ENCODE measurements at places on chromosomes 1 and 21.

DNA sequence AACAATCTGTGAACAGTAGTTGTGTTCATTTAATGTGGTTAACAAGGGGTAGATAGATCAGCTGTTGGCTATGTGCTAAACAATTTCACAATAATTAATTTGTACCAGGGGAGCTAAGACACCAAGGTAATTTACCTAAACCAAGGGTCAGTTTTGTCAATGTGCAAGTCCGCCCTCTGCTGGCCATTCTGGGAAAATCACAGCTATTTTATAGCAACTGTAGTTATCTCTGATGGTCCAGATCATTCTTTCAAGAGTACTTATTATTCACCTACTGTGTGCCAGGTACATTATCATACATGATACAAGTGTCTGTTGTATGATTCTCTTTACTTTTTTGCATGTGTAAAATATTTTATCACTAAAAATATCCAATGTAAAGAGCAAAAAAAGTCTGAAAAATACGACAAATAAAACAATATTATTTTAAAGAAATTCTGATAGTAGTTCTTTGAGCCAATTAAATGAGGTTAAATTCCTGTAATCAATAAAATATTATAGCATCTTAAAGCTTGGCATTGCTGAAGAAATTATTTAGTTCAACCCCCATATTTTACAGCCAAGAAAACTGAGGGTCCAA is 312.3 kb upstream of the FAM78B start:
- peak; percentile 27 for DNase-seq

- no peak for DNase-seq
Observed at GRCh38 chr1:230537456-230537855, 104.8 kb upstream of the COG2 start.

- no peak for DNase-seq
Observed at GRCh38 chr1:11473491-11474034, 5.4 kb upstream of the DISP3 start.

DNA sequence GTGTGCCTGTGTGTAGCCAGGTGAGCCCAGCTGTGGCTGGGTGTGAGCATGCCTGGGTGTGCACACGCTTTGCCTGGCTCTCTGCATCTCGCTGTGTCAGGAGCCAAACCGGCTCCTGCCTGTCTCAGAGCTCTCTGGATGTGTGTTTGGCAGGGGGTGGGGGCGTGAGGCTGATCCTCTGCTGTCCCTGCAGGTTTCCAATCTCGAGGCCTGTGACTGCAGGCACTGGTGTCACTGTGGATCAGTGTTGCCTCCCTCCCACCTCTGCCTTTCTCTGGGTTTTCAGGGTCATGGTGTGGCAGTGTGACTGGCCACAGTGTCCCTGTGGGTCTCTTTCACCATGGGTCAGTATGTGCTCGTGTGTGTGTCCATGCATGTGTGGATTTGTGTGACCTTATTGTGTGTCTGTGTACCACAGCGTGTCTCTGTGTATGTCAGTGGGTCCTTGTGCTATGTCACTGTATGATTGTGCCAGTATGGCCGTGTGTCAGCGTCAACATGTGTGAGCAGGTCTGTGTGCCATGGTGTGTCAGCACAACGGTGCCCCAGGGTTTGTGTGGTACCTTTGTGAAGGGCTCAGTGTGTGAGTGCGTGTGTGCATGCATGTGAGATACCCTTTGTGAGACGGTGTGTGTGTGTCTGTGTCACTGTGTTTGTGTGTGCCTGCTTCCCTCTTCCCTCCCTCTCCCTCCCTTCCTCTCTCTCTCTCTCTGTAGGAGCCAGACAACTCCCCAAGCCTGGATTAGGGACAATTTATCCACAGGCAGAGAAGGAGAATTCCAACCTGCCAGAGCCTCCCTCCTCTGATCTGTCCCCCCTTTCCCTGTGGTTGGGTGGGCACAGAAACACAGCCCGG is 43.4 kb downstream of the AHDC1 start:
- DNase-seq, result no peak

DNA sequence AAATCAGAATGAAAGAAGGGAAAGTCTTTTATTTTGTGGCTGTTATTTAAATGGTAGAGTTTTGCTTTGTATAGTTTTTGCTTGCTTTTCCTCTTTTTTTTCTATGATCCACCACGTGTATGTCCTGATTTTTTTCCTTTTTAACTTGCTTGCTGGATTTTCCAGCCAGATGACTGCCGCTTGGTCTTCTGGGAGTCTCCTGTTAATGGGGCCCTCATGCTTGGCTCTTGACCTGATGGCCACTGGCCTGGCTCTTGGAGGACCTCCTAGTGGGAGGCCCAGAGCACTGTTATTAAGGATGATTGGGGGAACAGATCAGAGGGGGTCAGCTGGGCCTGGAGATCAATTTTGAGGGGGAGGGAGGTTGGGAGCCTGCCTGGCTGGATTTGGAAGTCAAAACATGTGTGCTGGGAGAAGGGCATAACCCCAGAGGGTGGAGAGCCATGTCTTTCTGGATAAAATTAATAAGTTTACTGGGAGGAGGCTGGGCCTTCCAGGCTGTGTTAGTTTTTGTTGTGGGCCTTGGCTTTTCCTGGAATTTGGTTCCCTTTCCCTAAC is 1.2 kb downstream of the FGGY start:
- DNase-seq, result no peak

DNA sequence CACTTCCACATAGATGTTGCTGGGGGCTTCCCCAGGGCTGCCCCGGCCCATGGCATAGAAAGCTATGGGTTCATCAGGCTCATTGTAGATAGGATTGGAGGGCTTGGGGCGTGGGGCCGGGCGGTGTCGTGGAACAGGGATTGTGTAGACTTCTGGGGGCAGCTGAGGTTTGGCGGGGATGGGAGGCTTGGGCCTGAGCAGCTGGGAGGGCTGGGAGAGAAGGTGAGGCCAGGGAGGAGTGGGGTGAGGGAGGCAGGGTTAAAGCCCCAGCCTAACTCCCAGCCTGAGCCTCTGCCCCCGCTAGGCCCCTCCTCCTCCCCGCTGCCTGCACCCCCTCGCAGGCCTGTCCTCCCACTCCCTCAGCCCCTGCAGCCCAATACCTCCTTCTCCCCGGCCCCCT is 7.4 kb downstream of the SH2D2A start:
- no peak for DNase-seq

DNA sequence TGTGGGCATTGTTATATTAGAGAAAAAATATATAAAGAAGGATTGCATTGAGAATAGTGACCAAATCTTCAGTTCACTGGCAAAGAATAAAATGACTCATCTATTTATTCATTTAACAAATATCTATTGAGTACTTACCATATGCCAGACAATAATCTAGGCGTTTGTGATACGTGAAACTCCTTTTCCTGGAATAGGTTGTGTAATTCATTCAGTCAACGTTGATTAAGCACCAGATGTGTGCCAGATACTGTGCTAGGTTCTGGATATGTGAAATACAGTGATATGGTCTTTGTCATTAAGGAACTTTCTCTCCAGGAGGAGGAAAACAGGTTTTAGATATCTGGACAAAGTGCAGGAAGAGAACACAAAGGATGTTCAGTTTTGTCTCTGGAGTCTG is 344.5 kb downstream of the RWDD3 start:
- DNase-seq, result no peak

GRCh38 chr1:160474392-160475242 is 48.4 kb downstream of the SLAMF6 start:
- DNase-seq, result no peak

DNA sequence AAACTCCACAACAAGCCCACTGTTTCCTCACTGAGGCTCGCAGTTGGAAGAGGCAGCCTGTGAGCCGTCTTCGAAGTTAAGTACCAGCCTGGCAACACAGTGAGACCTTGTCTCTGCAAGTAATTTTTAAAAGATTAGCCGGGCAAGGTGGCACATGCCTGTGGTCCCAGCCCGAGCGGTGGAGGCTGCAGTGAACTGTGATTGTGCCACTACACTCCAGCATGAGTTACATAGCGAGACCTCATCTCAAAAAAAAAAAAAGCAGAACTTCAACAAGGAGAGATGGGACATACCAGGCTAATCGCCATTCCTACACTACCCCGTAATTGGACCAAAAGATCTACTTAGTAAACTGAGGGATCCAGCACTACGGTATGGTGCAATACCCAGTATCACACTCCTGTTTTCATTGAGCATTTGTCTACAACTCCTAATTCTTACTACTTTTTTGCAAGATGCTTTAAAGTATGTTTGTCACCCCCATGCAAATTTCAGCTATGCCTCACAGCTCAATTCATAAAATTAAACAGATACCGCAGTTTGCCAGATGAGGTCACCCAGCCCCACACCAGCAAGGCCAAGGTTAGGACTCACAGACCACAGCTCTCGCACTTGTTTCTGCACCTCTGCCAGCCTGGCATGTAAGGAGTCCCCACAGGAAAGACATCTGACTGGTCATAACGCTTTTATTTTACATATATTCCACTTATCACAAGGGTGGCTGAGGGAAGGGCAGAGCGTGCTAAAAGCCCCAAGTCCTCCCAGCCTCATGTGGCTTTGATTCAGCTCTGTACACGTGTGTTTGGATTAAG is 21.0 kb downstream of the SDE2 start:
- DNase-seq, result no peak

GRCh38 chr1:2133879-2134215 is 60.7 kb downstream of the FAAP20 start:
- no peak for DNase-seq

DNA sequence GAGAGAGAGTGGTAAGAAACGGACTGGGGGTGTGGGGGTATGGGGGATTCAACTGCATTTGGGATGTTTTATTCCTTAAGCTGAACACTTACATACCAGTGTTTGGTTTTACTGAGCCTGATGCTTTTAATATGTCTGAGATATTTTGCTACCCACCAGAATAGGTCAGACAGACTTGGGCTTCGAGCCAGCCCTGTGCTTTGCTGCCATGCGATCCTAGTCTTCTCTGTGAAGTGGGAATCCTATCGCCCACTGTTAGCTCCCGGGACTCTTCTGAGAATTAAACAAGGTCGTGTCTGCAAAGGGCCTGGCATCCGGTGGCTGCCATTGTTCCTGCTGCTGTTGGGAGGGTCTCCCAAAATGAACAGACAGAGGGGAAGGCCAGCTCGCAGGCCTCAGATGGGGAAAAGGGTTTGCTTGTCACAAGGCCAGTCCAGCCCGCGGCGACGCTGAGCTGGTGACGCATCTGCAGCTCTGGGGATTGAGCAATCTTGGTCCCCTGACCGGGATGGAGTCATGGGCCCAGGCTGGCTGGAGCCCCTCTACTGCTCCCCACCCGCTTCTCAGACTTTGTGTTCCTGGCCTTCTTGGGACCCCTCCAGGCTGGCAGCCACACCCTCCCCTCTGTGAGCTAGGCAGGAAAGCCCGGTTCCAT is 26.9 kb upstream of the ECE1 start:
- no peak for DNase-seq

DNA sequence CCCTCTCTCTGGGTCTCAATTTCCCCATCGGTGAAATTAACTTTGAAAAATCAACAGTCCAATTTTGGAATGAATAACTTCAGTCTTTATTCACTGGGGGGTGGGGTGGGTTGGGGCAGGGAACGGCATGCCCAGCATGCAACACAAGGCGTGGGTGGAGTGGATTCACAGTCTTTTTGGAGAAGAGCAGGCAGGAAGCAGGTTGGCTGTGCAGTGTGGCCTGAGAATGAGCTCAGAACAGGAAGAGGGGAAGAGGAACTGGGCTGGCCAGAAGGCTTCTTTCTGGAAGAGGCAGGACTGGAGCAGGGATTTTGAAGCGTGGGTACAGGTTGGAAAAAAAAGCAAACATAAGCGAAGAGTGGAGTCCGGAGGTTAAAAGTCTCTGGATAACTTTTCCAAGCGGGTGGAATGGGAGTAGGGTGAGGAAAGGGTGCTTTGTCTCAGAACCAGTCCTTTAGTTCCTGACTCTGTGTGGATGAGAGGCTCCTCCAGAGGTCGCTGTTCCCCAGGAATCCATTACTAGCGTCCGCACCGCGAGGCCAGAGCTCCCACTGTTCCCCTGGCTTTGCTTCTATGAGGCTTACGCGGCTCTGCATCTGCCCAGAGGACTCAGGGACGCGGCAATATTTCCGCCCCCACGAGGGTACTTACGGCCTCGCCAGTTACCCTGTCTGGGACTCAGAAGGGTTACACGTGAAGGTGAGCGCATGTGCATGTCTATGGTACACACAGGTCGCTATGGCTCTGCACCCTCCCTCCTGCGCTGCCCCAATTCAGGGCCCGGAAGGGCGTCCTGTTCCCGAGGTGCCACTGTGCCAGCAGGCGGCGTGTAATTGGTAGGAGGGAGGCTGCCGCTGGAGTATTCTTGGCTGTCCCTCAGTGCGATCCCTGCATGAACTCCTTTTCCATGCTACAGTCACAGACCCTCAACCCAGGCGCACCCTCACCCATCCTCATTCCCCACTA is 5.5 kb upstream of the FOXD2 start:
- DNase-seq, result peak; percentile 62

DNA sequence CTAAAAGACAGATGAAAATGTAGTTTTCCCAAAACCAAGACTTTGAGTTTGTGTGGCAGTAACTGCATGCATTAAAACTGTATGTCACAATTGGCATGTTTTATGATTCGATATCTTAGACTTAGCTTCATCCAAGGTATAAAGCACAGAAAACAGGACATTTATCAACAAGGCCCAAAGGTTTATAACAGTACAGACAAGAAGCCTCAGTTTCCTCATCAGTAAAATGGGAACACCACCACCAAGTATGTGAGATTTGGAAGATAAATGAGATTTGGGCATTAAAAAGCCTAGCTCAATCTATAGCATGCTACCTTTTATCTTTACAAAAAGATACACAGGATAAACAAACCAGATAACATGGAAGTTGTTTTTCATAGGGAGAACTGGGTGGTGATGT is 128.5 kb downstream of the DAB1 start:
- no peak for DNase-seq

- no peak for DNase-seq
Observed at GRCh38 chr1:111842411-111842810, 86.7 kb downstream of the DDX20 start.

DNA sequence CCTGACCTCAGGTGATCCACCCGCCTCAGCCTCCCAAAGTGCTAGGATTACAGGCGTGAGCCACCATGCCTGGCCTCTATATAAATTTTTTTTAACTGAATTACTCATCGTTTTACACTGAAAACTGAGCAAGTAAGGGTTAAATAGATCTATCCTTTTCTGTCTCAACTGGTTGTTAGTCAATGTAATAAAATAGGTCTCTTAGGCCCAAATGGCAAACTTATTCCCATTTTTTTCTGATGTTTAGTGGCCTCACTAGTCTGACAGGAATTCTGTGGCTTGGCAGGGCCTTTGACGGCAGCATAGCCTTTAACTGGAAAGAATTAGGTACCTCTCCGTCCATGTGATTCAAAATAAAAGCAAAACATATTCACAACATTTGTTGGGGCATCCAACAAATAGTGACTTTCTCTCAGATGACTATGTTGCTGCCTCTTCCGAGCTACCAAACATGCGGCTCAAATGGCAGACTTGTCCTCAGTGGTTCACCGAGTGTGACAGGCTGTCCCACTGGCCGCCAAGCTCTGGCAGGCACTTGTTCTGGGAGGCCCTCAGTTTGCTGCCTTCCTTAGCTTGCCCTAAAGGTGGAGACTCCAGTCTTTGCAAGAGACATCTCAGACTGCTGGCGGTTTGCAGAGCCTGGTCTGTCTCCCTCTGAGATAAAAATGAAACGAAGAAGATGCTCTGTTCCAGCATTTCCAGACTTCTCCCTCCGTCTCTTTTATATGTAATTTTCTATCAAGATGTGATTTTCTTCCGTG is 17.4 kb downstream of the ATP1A4 start:
- no peak for DNase-seq

Data from activated CD8-positive, alpha-beta memory T cell treated with anti-CD3 and anti-CD28 coated beads, Interleukin-2, amount 50 U/mL, for 4 hours (primary cell).